ENCODE measurements at places on chromosomes 7 and 10.

- no peak for DNase-seq
- H3K36me3 ChIP-seq, result no peaks in the 10 kb centered on the region
- no peak overlapping the region for H3K27ac ChIP-seq
Observed at GRCh38 chr7:151310578-151310977, 31.0 kb upstream of the NUB1 start.

- peak; percentile 81 for DNase-seq
- H3K36me3 ChIP-seq, result no peaks in the 10 kb centered on the region
- H3K4me3 ChIP-seq, result peak overlapping the region; percentile 82
Observed at GRCh38 chr7:45574669-45575500, 717 bp downstream of the ADCY1 start.

DNA sequence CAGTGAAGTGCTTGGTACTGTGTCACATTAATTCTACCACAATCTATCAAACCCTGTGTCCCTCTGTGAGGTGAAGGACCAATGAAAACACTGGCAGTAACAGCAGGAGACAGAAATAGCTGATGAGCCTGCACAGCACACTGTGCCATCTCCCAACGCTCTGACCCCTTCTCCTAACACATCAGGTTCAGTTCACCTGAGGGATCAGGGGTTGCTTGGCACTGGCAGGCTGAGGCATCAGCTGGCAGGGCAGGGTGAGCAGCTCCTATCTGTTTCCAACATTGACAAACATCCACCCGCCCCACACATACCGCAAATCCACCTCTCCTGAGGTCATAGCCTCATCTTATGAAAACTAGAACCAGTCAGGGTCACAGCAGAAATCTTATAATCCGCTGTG is 120.9 kb downstream of the ICA1 start:
- H3K4me1 ChIP-seq, result no peaks in the 10 kb centered on the region
- H3K36me3 ChIP-seq, result peaks cover 3% of the 10 kb centered on the region
- H3K27me3 ChIP-seq, result no peaks in the 10 kb centered on the region
- DNase-seq, result no peak
- H3K4me3 ChIP-seq, result no peak overlapping the region
- H3K27ac ChIP-seq, result no peak overlapping the region

GRCh38 chr7:3194501-3195141 is 106.4 kb upstream of the SDK1 start:
- DNase-seq, result peak; percentile 97
- peaks cover 31% of the 10 kb centered on the region for H3K4me1 ChIP-seq
- H3K4me3 ChIP-seq, result 0 out of 2 replicates have a peak overlapping the region, but pooled peaks have one; percentile 1
- H3K27me3 ChIP-seq, result no peaks in the 10 kb centered on the region
- peak overlapping the region; percentile 90 for H3K27ac ChIP-seq

- DNase-seq, result no peak
- H3K27ac ChIP-seq, result no peak overlapping the region
- H3K4me3 ChIP-seq, result no peak overlapping the region
- no peaks in the 10 kb centered on the region for H3K36me3 ChIP-seq
- H3K27me3 ChIP-seq, result no peaks in the 10 kb centered on the region
Observed at GRCh38 chr7:159071260-159071659, 73.4 kb downstream of the VIPR2 start.

DNA sequence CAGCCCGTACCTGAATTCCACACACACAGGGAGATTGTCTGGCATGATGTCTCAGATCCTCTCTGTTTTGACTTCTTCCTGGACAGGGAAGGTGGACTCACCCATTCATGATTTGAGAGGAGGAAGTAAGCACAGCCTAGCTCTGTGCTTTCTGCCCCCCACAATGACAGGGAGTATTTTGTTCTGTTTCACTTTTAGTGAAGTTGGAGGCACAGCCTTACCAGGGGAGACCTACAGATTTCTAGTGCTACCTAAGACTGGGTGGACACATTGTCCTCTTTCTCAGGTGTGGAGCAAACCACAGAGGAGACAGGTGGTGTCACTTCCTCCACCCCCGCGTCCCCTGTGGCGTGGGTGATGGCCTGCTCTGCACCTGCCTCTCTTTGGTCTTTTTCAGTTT is 408.6 kb upstream of the PFKP start:
- H3K27me3 ChIP-seq, result no peaks in the 10 kb centered on the region
- no peak for DNase-seq
- no peak overlapping the region for H3K27ac ChIP-seq
- no peaks in the 10 kb centered on the region for H3K4me1 ChIP-seq
- no peak overlapping the region for H3K4me3 ChIP-seq

- no peaks in the 10 kb centered on the region for H3K36me3 ChIP-seq
- H3K27me3 ChIP-seq, result no peaks in the 10 kb centered on the region
- no peak overlapping the region for H3K27ac ChIP-seq
Observed at GRCh38 chr7:42605406-42606192, 306.3 kb downstream of the C7orf25 start.

- H3K4me1 ChIP-seq, result no peaks in the 10 kb centered on the region
- H3K36me3 ChIP-seq, result peaks cover 18% of the 10 kb centered on the region
- H3K27me3 ChIP-seq, result no peaks in the 10 kb centered on the region
- DNase-seq, result no peak
Observed at GRCh38 chr7:33093266-33093665, 15.9 kb downstream of the RP9 start.

DNA sequence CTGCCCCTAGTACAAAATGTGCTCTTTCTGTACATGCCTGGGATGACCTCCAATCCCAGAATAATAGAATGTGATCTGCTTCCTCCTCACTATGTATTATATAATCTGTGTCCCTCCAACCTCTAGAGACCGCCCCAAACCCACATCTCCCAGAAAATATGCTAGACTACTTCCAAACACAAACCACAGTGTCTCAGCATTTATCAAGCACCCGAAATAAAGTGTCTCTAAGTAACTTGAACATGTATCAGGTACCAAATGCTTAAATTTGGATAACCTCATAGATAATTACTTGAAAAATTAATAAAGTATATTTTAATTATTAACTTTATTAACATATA is 16.1 kb downstream of the LYZL1 start:
- no peaks in the 10 kb centered on the region for H3K4me1 ChIP-seq
- H3K4me3 ChIP-seq, result no peak overlapping the region
- no peak for DNase-seq
- H3K27ac ChIP-seq, result no peak overlapping the region
- H3K27me3 ChIP-seq, result no peaks in the 10 kb centered on the region
- peaks cover 5% of the 10 kb centered on the region for H3K36me3 ChIP-seq

DNA sequence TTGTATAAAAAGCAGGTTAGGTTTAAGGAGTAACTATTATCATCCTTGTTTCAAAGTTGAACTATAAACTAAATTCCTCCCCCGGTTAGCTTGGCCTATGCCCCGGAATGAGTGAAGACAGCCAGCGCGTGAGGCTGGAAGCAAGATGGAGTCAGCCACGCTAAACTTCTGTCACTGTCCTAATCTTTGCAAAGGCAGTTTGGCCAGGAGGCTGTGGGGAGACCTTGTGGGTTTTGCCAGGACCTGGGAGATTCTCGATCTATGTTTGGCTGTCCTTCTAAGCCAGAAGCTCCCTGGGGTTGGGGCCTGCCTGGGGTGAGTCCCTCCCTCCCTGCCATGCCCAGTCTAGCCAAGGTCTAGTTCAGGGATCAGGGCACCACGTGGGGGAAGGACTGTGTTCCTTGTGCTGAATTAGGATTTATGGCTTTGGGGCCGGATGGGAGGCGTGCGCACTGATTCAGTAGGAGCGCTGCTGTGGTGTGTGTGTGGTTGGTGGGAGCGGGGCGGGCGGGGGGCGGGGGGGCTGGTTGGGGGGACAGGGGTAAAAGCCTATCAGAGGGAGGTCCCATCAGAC is 871 bp upstream of the GTF2IRD1 start:
- H3K27me3 ChIP-seq, result no peaks in the 10 kb centered on the region
- no peaks in the 10 kb centered on the region for H3K36me3 ChIP-seq
- H3K4me3 ChIP-seq, result peak overlapping the region; percentile 72
- peaks cover 7% of the 10 kb centered on the region for H3K4me1 ChIP-seq

GRCh38 chr7:73442903-73443500 is 9.4 kb downstream of the FZD9 start:
- no peak overlapping the region for H3K27ac ChIP-seq
- peaks cover 63% of the 10 kb centered on the region for H3K36me3 ChIP-seq
- H3K4me1 ChIP-seq, result no peaks in the 10 kb centered on the region
- no peaks in the 10 kb centered on the region for H3K27me3 ChIP-seq

- DNase-seq, result peak; percentile 85
- no peaks in the 10 kb centered on the region for H3K27me3 ChIP-seq
- H3K4me3 ChIP-seq, result peak overlapping the region; percentile 23
Observed at GRCh38 chr10:44370731-44371248, 14.1 kb downstream of the CXCL12 start.

GRCh38 chr10:75541411-75541810 is 110.0 kb downstream of the LRMDA start:
- H3K4me1 ChIP-seq, result peaks cover 45% of the 10 kb centered on the region
- no peak for DNase-seq
- H3K4me3 ChIP-seq, result no peak overlapping the region
- no peaks in the 10 kb centered on the region for H3K36me3 ChIP-seq
- H3K27me3 ChIP-seq, result no peaks in the 10 kb centered on the region
- no peak overlapping the region for H3K27ac ChIP-seq

GRCh38 chr7:66669088-66669487 is 40.4 kb downstream of the KCTD7 start:
- no peak overlapping the region for H3K27ac ChIP-seq
- no peaks in the 10 kb centered on the region for H3K27me3 ChIP-seq
- DNase-seq, result no peak
- no peaks in the 10 kb centered on the region for H3K4me1 ChIP-seq

DNA sequence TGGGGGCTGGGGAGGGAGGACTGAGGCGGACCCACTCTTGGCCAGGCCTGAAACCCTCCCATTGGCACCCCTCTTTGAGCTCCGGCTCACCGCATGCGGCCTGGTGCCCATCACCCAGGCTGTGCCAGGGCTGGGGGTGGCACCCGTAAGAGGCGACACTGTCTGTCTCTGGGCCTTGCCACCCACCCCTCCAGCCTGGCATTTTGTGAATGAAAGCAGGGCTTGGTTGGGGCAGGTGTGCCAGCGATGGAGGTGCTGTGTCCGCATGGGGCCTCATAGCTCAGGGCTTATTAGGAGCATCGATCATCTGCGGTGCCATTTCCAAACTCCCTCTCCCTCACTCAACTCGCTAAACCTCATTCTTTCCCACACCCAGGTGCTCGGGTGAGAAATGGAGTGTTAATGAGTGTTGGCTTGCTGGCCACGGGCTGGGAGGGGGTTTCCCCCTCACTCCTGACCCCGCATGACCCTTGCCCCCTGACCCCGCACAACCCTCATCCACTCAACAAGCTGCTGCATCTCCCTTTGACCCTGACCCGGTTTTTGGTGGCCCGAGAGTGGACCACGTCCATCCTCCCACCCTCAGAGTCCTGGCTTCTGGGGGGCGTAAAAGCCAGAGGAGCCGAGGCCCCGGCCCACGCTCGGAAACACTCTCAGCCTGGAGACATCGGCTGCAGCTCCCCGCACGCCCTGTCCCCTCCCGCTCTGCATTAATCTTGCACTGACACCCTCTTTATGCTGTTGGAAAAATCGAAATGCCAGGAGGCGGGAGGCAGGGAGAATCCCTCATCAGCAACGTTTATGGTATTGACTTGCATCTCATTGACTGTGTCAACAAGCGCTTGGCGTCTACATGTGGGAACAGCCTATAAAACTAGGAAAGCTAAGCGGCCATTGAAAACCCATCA is 161.2 kb downstream of the DNAJB6 start:
- no peaks in the 10 kb centered on the region for H3K36me3 ChIP-seq
- no peak overlapping the region for H3K27ac ChIP-seq
- H3K4me3 ChIP-seq, result no peak overlapping the region
- no peaks in the 10 kb centered on the region for H3K27me3 ChIP-seq

GRCh38 chr10:19915816-19916215 is 99.6 kb downstream of the PLXDC2 start:
- peaks cover 30% of the 10 kb centered on the region for H3K4me1 ChIP-seq
- no peak overlapping the region for H3K4me3 ChIP-seq
- no peaks in the 10 kb centered on the region for H3K27me3 ChIP-seq

DNA sequence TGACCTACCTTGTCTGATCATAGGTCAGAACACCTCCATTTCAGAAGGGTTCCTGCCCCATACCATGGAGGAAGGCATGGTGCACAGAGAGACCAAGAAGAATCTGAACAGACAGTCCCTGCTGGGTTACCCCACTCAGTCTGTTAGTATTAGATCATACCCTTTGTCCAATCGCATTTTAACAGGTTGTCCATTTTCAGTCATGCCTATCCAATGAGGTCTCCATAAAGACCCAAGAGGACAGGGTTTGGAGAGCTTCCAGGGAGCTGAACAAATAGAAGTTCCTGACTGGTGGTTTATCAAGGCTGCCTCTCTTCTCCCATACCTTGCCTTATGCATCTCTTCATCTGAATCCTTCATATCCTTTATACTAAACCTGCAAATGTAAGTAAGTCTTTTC is 21.2 kb upstream of the SLC16A12 start:
- no peak for DNase-seq
- no peak overlapping the region for H3K27ac ChIP-seq
- H3K4me1 ChIP-seq, result peaks cover 4% of the 10 kb centered on the region
- no peaks in the 10 kb centered on the region for H3K36me3 ChIP-seq
- no peak overlapping the region for H3K4me3 ChIP-seq
- no peaks in the 10 kb centered on the region for H3K27me3 ChIP-seq
